ENCODE measurements at places on chromosomes 2 and 18.

DNA sequence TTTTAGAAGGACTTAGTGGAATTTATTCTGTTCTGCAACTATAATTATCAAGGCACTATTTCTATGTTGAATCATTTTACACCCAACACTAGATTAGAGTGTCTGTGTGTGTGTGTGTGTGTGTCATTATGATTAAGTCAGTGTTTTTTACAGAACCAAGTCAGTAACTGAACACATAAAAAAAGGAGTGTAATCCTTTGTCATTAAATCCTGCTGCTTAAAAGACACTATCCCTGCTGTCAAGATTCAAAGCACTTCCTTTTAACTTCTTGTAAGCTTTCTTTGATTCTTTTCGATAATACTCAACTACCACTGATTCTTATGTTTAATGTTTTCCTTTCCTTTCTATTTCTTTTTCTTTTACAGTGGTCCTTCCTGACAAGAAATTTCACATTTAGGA, 306.7 kb downstream of the ZNF804A start:
- no peak for DNase-seq

DNA sequence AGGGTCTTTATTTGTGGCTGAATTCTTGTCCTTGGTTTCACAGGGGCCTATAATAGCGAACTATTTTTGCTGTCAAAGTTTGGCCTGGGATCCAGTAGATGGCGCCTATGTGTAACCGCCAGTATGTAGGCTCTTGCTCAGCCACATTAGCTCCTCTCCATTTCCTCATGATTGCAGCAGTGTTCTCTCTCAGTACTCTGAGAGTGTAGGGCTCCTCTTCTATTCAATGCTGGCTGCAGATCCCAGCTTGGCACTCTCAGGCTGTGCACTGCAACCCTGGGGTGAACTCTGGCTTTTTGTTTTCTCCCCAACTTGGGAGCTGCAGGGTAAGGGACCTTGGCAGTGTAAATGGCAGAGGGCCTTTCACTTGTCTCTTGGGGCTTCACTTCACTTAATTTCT, 344.6 kb upstream of the CHAC2 start:
- DNase-seq: no peak

GRCh38 chr2:179096090-179096489, 46.2 kb upstream of the CCDC141 start:
- peak; percentile 4 for DNase-seq

- no peak for DNase-seq
These were observed 45.9 kb upstream of the EGR4 start for GRCh38 chr2:73339201-73339600.

DNA sequence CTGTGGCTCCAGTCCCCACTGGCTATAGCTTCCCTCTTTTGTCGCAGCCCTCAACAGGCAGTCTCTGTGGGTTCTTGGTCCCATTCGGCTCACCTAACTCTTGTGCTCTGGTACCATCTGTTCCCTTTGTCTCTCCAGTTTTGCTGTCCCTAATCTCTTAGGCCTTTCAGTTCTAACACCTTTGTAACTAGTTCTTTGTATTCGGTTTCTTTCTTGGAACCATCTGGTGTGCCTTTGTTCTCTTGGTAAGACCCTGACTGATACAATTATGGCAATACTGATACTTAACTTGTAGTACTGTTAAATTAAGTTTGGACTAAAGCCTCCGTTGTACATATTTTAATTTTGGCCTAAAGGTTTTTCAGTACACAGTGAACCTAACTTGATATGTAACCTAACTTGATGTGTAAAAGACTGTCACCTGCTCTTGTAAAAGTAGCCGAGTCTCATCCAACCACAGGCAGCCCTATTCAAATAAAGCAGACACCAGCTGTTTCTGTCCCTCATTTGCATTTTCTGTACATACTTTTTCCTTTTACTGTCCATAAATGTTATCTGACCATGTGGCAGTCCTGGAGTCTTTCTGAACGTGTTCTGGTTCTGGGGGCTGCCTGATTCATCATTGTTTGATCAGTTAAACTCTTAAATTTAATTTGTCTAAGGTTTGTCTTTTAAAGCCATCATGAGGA, 4.8 kb upstream of the MRPL44 start:
- no peak for DNase-seq

GRCh38 chr2:86556508-86556907, 6.7 kb downstream of the CHMP3 start:
- DNase-seq: no peak

GRCh38 chr2:144350151-144350802, 169.6 kb downstream of the ZEB2 start:
- no peak for DNase-seq

DNA sequence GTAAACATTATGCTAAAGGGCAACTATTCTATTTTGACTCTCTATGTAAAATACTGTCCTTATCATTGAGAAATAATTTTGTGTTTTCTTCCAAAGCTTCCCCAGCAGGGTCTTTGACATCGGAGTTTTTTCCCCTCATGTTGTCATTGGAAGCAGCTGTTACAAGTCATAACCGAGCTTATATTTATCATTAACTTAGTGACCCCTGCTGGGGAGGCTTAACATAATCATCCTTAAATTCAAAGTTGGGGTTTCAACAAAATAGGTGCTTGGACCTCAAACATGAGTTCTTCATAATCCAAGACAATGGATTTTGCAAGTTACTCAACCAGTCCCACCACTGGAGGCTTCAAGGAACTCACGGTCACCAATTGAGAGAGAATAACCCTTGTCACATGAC, 330.9 kb downstream of the DCC start:
- DNase-seq: no peak

DNA sequence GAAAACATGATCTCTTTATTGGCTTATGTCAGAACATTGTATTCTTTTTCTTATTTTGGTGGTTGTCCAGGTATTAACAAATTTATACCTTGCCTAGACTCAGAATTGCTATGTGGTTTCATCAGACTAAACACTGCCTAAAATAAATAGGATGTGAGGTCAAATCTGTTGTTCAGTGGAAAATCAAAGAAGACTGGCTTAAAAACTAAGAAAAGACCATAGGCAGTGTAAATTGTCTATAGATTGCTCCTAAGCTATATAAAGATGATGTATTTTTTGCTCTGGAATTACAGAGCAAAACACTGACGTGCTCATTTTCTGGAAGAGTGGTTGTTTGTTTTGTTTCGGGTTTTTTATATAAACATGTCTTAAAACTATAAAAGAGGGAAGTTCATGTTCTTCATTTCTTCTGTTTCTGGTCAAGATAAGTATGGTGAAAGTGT, 266.0 kb downstream of the ALPK2 start:
- DNase-seq: no peak

- DNase-seq: no peak
These were observed 41.8 kb downstream of the GLS start for GRCh38 chr2:190922376-190922775.

GRCh38 chr2:101151859-101152271, 683 bp upstream of the TBC1D8 start:
- DNase-seq: no peak

GRCh38 chr2:142536492-142536891, 341.0 kb upstream of the KYNU start:
- no peak for DNase-seq

DNA sequence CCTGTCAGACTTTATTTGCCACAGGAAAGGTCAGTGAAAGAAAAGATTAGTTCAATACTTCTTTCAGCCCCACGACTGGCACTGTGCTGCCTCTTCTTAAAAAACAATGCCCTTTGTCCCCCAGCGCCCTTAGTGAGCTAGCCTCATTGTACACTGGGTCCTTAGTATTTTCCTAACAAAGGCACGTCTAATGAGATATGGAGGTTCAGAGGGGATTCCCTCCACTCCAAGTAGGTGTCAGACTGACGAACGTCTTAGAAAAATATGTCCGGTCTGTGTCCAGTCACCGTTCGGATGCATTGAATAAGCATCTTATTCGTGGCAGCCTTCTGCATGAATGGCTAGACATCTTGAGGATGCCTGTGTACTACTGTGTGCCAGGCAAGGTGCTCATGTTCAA, 1.1 kb downstream of the FECH start:
- no peak for DNase-seq

DNA sequence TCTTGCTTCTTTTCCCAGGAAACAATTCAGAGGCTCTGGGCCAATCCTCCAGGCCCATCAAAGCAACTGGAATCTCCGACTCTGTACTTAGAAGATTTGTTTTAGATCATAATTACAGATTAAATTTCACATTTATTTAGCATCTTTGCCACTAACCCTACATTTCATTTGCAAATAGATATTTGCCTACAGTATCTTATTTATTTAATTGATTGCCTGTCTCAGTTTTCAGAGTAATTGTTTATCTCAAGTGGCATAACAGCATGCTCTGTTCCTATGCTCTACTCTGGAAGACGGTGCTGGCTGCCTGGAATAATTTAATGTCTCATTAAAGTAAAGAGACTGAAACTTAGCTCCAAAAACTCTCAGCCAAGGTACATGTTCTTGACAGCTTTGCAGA, 213.4 kb downstream of the HNMT start:
- DNase-seq: no peak

DNA sequence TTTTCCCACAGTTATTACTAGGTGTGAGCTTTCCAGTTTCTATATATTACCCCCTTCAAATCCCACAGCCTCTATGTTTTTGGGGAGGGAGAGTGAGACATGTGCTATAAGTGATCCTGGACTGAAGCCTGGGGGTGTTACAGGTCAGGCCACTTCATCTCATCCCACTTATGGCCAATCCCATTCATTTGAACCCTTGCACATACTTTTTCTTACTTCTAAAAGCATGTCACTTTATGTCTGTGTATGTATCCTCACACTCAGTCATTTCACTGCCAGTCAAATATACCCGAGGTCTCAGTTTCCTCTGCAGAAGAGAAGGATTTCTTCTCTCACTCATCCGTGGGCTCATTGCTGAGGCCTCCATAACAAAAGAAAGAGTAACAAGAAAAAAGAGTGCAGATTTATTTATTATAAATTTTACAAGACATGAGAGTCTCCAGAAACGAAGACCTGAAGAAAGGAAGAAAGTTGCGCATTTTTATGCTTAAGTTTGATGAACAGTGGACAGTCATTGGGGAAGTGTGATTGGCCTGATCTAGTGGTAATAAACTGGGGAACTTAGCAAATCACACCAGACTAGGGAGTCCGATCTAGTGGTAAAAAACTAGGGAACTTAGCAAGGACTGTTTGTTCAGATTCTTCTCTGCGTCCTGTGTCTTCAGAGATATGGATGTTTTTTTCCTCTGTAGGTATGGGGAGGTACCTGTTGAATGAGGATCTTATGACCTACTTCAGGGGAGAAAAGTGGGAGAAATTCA, 52.1 kb downstream of the ICOS start:
- DNase-seq: no peak

DNA sequence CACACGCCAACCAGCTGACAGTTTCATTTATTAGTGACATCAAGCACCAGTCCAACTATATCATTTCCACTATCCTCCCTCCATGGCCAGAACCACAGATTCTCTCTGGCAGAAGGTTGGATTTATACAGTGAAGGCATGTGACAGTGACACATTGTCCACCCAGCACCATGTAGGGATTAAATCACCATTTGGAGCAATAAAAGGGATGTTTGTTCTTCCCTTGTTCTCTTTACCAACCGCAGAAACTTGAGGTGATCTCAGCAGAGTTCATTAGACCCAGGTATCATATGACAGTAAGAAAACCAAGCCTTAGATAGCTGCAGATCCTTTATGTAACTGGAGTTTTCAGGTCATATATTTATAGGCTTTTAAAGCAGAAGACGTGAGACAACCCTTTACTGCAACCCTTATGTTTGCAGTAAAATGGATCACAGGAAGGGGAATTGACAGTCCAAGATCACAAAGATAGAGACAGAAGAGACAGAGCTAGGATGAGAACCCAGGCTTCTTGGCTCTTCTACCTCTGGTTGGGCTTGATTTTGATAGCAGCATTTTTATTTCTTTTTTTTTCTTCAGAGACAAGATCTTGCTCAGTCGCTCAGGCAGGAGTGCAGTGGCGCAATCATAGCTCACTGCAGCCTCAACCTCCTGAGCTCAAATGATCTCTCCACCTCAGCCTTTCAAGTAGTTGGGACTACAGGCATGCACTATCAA, 80.1 kb downstream of the XDH start:
- no peak for DNase-seq

GRCh38 chr18:23226391-23226790, 91.1 kb downstream of the CABLES1 start:
- DNase-seq: no peak

DNA sequence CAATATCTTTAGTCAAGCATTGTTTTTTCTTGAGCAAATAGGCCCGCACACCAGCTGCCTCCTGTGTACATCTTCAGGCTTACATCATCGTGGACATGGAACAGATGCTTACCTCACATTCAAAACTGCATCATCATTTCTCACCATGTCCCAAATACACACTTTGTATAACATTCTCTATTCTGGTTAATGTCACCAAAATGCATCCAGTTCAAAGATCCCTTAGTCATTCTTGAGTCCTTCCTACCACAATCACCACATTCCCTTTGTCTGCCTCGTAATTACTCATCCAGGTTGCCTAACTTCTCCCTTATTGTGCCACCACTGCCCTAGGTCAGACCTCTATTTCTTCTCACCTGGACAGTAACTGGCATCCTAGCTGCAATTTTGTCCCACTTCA, 373.7 kb upstream of the GALNT5 start:
- no peak for DNase-seq

DNA sequence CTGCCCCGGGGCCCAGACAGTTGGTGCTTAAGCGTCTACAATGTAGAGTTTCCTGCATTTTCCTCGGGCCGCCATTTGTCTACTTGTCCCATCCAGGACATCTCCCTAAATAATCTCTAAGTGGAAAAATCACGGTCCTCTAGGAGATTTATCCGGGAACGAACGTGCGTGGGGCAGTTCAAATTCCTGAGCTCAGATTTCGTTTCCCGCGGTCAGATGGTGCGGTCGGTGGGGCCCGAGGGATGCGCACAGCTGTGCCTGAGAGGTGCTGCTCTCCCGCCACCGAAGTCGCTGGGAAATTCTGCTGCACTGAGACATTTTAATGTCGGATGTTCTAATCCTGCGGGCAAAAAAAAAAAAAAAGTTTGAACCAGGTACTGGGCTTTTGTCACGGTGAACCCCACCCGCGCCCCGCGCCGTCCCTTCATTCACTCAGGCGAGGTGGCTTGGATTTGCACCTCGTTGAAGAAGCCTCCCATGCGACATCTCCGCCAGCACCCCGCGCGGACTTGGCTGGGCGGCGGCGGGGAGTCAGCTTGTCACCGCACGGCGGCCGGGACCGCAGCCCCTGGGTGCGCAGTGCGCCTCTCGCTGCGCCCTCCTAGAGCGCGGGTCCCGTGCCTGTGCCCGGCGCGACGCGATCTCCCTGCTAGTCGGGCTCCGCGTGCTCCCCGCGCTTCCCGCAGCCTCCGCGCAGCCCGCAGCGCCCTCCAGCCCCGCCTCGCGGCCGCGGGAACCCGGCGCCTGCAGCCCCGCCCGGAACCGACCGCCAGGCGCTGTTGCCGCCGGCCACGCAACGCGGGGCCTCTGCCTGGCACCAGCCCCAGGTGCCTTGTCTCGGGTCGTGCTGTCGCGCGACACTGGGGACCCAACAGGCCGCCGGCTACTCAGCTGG, 191.9 kb upstream of the TCF4 start:
- peak; percentile 37 for DNase-seq
